Dermis lymphatic vessel endothelial cell (primary cell): ENCODE measurements at places on chromosomes 1 and 21. TPM values are rescaled to one million over a fixed set of nuclear protein-coding genes. Genes with fewer than 3 reads are reported as not detected.

Gene CR2
- not detected in 2 replicates for total RNA-seq

Gene DYNLT5
- 0.43 and 1.1 TPM in 2 replicates for total RNA-seq

Gene BACE2
- total RNA-seq: 161 and 233 TPM in 2 replicates

Gene CNR2
- total RNA-seq: not detected in 2 replicates

Gene CD1E
- not detected in 2 replicates for total RNA-seq

Gene MTR
- 28.8 and 41.6 TPM in 2 replicates for total RNA-seq

Gene TMEM52
- not detected in 2 replicates for total RNA-seq

Gene C1QB
- not detected in 2 replicates for total RNA-seq

Gene CTSS
- 50.5 and 71.5 TPM in 2 replicates for total RNA-seq

Gene DESI2
- total RNA-seq: 44.2 and 54.7 TPM in 2 replicates

Gene B3GALT5
- total RNA-seq: not detected in 2 replicates

Gene C1orf146
- not detected in 2 replicates for total RNA-seq

Gene PADI2
- under 0.01 and 0.33 TPM in 2 replicates for total RNA-seq

Gene CORT
- total RNA-seq: 0.17 TPM in 1 of 2 replicates, not detected in the other

Gene MXRA8
- total RNA-seq: 0.09 and 0.98 TPM in 2 replicates

Gene TINAGL1
- total RNA-seq: 153 and 315 TPM in 2 replicates

Gene UBAP2L
- total RNA-seq: 39.9 and 54.1 TPM in 2 replicates

Gene S100A8
- total RNA-seq: not detected in 2 replicates

Gene TSPAN2
- 0.98 and 1.8 TPM in 2 replicates for total RNA-seq

Gene HIVEP3
- total RNA-seq: 0.87 and 1.7 TPM in 2 replicates

Gene ENAH
- 14.1 and 31.8 TPM in 2 replicates for total RNA-seq

Gene BRINP2
- total RNA-seq: not detected in 2 replicates

Gene SLC25A34
- 0.22 and 0.34 TPM in 2 replicates for total RNA-seq
